Fibroblast of villous mesenchyme (primary cell): ENCODE measurements at places on chromosomes 1 and 21. TPM values are rescaled to one million over a fixed set of nuclear protein-coding genes. Genes with fewer than 3 reads are reported as not detected.

Gene CELA3A
- not detected in 2 replicates for total RNA-seq

DNA sequence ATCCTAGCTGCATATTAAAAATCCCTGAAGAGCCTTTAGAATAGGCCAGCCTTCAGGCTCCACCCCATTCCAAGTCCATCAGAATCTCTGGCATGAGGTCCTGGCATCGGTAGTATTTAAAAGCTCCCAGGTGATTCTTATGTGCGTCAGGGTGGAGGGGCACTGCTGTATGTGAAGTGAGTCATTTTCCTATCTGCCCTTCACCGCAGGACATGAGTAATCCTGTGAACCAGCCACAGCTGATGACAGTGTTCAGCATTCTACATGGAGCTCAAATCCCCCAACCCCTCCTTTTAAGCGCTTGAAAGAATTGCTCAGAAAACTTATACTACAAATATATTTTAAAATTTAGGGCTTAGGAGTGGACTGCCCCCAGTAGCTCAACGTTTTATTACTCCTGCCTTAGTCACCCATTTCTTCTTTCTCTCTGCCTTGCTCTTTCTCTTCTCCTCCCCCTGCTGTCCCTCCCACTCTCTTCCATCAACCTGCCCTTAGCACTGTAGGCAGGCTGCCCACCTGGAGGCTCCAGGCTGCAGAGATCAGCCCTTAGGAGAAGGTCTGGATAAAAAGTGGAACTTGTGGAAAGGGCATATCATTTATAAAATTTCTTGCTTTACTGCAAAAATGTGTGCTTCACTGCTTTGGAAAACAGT, 73.8 kb upstream of the ZNF281 start:
- DNase-seq: peak; percentile 92

DNA sequence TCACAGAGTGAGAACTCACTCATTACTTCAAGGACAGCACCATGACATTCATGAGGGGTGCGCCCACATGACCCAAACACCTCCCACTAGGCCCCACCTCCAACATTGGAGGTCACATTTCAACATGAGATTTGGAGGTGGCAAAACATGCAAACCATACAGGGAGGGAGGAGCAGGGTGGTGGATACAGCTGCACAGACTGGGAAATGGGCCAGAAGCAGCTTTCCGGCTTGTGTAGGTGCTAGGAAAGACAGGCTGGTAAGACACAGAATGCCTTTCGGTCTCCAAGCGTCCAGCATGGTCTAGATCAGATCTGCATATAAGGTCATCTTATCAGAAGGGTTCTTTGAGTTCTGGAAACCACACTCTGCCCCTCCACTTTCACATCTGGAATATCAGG, 35.1 kb upstream of the TINAGL1 start:
- DNase-seq: no peak

GRCh38 chr1:240116831-240117769, 25.4 kb downstream of the FMN2 start:
- no peak for DNase-seq

- DNase-seq: no peak
These were observed 81.6 kb upstream of the ACTL8 start for GRCh38 chr1:17673329-17674072.

- no peak for DNase-seq
These were observed 20.1 kb downstream of the HSD3B2 start for GRCh38 chr1:119435052-119435451.

GRCh38 chr1:1345384-1345783, 3.8 kb downstream of the DVL1 start:
- DNase-seq: no peak

GRCh38 chr1:227917081-227917950, 30.4 kb downstream of the WNT9A start:
- no peak for DNase-seq

DNA sequence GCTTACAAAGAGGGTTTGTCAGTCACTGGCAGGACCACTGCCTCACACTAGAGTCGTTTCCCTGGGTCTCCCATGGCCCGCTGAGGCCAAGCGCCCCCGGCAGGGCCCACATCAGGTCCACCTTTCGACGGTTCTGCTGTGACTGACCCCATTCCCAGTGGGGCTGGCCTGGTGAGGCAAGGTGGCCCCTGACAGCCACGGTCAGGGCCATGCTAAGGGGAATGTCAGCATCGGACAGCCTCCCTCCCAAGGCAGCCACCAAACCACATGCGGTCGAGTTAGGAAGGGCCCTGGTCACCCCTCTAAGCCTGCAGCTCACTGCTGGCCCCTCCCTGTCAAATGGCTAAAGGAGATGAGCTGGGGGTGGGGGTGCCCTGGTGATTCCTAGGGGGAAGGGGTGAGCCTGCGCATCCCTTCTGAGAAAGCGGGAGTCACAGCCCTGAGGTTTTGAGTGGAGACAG, 2.9 kb upstream of the KIF17 start:
- no peak for DNase-seq

- DNase-seq: no peak
These were observed 35.5 kb upstream of the PARP1 start for GRCh38 chr1:226443439-226443838.

DNA sequence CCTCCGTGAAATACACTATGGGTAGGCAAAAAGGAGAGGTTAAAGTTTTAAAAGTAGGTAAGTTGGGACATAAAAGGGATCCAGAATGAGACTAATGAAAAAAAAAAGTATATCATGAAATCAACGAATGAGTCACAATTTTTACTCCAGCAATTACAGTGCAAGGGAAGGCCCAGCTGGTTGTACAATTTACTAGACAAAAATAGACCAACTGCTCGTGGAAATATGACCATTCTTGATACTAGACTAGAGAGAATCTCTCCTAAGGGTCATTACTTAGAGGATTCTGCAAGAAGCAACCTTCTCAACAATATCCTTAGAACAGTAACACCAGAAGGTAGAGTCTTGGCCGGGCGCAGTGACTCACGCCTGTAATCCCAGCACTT, 55.1 kb upstream of the EFHD2 start:
- peak; percentile 8 for DNase-seq

- no peak for DNase-seq
These were observed 10.5 kb upstream of the ARF1 start for GRCh38 chr1:228071839-228072657.
